Activated CD4-positive, alpha-beta memory T cell treated with anti-CD3 and anti-CD28 coated beads for 36 hours (primary cell): ENCODE measurements at places on chromosomes 11 and 22. TPM values are rescaled to one million over a fixed set of nuclear protein-coding genes. Genes with fewer than 3 reads are reported as not detected.

The INPP5J gene
- 0.14 TPM for total RNA-seq

The OR52N4 gene
- total RNA-seq, result 0.62 TPM

The C22orf15 gene
- total RNA-seq, result 0.90 TPM

The CARD18 gene
- total RNA-seq, result not detected

The RAB39A gene
- 0.29 TPM for total RNA-seq

The OR4D11 gene
- not detected for total RNA-seq

The RRP7A gene
- total RNA-seq, result 102 TPM

The CHRM4 gene
- not detected for total RNA-seq

The OR8U1 gene
- not detected for total RNA-seq

- no peak for DNase-seq
Measured at GRCh38 chr11:111923351-111923788, 4.7 kb downstream of the C11orf52 start.

DNA sequence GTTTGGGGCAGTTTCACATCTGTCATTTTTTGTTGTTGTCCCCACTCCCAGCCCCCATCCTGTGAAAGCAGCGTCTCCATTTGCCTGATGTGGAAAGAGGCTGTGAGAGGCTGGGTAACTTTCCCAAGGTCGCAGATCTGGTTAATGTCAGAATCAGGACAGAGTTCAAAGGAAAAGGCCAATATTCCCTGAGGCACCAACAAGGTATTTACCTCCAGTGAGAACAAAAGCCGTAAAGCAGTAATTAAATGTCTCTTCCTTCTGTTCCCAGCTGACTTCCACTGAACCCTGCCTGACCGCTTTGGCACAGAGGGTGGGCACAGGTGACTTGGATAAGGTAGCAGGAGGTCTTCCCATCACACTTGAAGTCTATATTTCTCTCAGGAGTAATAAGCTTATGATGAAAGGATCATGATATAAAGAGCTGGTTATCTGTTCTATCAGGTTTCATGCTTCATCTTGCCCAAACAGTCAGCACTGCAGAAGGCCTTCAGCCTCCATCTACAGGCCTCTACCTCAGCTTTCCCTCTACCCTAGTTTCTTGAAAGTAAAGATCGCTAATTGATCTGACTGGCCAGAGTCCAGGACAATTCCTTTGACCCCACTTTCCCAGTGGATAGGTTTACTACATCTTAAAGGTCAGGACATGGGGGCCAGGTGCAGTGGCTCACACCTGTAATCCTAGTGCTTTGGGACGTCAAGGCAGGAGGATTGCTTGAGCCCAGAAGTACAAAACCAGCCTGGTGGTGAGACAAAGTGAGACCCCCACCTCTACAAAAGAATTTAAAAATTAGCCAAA, 9.4 kb downstream of the C11orf91 start:
- no peak for DNase-seq

DNA sequence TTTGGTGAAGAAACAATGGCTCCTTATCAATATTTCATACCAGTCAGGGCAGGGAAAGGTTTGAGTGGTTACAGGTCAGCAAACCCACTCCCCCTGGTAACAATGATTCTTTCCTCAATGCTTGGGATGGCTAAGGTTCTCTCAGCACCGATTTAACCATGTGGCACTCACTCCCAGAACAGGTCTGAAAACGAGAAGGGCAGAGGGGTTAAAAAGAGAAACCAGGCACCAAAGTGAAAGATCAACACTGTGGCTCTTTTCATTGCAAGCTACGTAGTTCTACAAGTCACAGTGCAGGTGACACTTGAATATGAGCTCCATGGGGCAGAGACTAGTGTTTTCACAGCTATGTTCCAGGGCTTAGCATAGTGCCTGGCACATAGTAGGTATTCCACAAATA, 132.4 kb downstream of the PLEKHA7 start:
- DNase-seq, result no peak

GRCh38 chr11:79362821-79363220, 78.0 kb downstream of the TENM4 start:
- no peak for DNase-seq

DNA sequence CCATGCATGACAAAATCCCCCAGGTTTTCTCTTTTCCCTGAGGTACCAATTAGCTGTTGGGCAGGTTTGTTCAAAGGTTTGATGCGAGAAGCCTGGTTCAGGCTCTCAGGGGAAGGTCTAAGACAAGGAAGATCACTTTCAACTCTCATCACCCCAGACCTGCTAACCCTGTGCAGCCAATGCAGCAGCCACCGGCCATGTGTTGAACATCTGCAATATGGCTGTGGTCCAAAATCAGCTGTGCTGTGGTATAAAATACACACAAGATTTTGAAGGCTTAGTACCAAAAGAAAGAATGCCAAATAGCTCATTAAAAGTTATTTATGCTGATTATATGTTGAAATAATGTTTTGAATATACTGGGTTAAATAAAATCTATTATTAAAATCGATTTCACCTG, 58.5 kb downstream of the SMCO4 start:
- DNase-seq, result no peak

- DNase-seq, result no peak
Measured at GRCh38 chr11:44243595-44244343, 66.2 kb downstream of the ALX4 start.

DNA sequence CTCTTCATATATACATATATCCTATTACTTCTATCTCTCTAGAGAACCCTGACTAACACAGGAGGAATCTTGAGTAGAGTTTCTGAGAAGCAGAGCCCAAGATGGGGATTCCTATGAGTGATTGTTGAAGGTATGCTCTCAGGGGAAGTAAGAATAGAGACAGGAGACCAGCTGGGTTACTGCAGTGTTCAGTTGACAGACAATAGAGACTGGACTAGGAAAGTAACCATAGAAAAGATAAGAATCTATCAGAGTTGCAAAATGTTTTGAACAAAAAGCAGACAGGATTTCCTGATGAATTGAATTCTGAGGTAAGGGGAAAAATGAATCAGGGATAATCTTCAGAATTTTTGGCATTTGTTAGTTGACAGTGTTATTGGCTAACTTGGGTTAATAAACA, 54.4 kb downstream of the SLC17A6 start:
- DNase-seq, result no peak

DNA sequence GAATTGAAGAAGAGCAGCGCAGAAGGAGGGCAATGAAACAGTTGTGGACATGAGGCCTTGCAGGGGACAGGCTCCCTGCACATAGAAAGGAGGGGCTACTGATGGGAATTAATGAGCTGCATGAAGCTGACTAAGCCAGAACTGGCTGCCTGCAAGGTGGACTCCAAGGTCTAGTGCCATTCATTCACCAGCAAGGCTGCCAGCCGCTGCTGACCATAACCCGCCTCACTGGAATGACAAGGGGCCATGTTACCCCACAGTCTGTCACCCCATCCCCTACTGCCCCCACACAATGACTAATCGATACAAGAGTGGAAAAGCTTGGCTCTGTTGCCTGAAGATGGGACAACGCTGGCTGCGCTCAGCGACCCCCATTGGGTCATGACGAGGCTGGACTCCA, 44.6 kb downstream of the SPATA19 start:
- no peak for DNase-seq

GRCh38 chr11:73283276-73284000, 11.3 kb downstream of the P2RY6 start:
- DNase-seq, result no peak

DNA sequence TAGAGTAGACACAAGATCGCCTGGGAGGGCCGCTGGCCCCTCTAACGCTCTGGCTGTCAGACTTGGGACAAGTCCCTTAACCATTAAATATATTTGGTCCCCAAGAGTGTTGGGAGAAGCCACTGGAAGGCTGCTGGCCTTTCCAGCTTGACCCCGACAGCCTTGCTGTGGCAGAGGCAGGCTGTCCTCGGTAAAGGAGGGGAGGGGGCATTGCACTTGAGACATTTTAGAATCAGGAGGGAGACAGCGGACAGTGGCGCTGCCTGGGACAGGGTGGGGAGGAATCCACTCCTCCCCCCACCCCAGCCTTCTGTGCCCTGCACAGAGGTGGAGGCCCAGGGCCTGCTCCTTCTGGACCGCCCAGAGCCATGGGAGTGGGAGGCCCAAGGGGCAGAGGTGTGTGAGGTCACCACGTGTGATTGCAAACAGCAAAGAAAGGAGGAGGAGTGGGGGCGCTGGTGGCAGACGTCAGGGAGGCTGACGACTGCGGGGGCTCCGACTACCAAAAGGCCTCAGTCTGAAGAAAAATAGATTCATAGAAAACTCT, 28.9 kb downstream of the APOL1 start:
- DNase-seq, result no peak
